ENCODE measurements at places on chromosomes 7 and 10. TPM values are rescaled to one million over a fixed set of nuclear protein-coding genes. Genes with fewer than 3 reads are reported as not detected.

Gene MRPL43
- 51.2 TPM for total RNA-seq

Gene GTPBP10
- total RNA-seq: 10.9 TPM

Gene ASCC1
- total RNA-seq: 27.3 TPM

Gene ANXA8L1
- total RNA-seq: not detected

Gene NYAP1
- total RNA-seq: 2.3 TPM

Gene GNGT1
- total RNA-seq: not detected

Gene THSD7A
- total RNA-seq: 0.17 TPM

Gene VAX1
- not detected for total RNA-seq

Gene TLX1
- not detected for total RNA-seq

Gene GPNMB
- total RNA-seq: 214 TPM

Gene GRM8
- total RNA-seq: 0.13 TPM

Gene EVX1
- not detected for total RNA-seq

Gene SLIT1
- total RNA-seq: 0.07 TPM

Gene PYROXD2
- 22.9 TPM for total RNA-seq

Gene PCLO
- total RNA-seq: 0.03 TPM

All from smooth muscle cell of the pulmonary artery (primary cell).